GOT3 (cell line): ENCODE measurements at places on chromosomes 5 and 9.

DNA sequence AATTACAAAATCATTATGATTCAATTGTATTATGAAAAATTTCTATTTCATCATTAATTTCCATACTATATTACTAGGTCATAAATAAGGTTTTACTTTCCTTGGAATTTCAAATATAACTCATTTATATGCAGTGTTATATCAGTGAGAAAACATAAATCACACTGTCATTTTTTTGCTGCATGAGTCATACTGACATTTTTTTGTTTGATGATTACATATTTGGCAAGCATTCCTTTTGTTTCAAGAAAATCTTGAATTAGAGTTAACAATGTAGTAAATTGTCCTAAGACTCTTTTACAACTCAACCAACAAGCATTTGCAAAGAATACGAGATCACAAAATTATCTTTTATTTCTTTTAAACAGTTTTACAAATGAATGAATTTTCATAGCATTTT is 298.4 kb upstream of the SEMA6A start:
- no peak for DNase-seq

DNA sequence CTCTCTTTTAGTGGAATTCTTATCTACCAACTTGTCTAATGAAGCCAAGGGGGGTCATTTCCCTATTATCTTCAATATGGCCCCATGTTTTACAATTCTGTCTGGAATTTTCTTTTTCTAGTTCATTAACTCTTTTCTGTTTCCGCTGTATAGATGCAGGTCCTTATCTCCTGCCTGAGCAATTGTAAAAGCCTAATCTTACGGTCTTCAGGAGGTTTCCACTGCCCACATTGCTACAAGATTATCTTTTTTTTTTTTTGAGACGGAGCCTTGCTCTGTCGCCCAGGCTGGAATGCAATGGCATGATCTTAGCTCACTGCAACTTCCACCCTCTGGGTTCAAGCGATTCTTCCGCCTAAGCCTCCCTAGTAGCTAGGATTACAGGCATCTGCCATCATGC is 132.3 kb downstream of the UNC13B start:
- DNase-seq = no peak

DNA sequence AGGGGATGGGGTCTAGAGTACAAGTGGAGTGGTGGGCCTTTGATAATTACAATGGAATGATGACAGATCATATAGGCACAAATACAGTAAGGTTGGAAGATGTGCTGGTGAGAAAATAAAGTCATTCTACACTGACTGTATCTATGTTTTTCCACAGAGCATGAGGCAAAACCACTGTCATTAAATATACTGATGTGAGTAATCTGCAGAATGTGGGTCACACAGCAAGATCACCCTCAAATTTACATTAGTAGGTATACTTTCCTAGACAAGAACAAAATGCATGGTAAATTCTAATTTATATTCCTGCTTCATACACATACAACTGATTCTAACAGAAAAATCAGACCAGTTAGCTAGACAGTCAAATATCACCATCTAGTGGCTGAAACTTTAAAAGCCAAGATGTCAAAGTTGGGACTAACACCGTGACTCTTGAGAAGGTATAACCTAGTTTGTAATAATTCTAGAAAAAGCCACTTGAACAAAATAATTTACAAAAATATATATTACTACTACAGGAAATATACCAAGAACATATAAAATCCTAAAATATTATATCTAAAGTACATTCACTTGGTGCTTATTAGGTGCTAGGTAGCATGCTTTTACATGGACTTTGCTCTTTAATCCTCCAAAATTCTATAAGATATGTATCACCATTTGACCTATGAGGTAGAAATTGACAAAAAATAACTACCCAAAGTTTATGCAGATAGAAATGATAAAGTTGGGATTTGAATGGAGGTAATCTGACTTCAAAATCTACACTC is 19.5 kb downstream of the TTC33 start:
- DNase-seq = no peak

- DNase-seq = no peak
Observed at GRCh38 chr5:11222169-11222568, 461.1 kb upstream of the DAP start.

DNA sequence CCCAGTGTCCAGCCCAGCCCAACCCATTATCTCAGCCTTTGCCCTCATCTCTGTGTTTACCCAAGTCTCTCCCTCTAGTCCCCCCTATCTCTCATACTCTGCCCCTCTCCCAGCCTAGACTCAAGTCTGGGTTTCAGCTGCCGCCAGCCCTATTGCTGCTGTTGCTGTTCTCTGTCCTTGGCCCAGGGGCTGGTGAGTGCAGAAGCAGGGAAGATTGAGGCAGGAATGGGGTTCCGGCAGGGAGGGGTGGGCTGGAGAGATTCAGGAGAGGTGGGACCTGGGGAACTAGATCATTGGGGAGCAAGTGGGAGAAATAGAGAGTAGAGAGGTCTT is 702 bp downstream of the TMEM8B start:
- no peak for DNase-seq

DNA sequence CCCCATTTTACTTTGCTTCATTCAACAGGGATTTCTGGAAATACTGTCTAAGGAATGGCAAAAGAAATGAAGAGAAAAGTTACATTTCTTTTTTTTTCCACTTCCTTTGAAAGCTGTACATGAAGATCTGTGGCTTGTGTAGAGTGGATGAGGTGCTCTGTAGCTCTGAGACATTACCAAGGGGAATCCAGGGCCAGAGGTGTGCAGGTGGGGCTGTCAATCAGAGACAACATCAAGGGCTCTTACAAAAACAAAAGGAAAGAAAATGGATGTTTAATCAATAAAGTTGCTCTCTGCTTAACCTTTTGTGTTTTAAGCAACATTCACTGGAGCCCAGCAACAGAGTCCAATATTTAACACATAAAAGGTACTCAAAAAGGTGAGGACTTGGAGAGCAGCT is 391.1 kb downstream of the TMEM38B start:
- no peak for DNase-seq

GRCh38 chr5:93653716-93654115 is 70.7 kb downstream of the NR2F1 start:
- DNase-seq = no peak

DNA sequence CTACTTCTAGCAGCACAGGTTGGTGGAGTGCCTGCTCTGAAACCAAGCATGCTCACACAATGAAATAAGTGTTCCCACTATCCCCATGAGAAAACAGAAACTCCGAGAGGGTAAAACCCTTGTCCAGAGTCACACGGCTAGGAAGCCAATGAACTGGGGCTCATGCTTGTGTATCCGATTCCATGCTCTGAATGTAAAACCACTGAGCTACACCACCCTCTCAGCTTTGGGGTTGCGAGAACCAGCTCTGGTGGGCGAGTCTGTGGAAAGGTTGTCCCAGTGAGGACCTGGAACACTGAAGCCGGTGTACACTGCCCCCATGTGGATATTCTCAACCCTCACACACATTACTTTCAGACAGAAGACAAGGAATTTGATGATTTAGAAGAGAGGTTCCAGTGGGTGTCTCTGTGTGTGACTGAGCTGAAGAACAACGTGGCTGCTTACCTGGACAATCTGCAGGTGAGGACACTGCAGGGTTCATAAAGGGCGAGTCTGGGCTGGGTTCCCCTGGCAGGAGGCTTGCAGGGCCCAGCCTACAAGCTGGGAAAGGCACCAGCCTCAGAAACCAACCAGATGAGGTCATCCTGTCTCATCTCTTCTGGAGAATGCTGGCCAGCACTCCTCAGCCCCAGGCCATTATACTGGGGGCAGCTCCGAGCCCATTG is 37.4 kb downstream of the ARHGEF37 start:
- DNase-seq = no peak

DNA sequence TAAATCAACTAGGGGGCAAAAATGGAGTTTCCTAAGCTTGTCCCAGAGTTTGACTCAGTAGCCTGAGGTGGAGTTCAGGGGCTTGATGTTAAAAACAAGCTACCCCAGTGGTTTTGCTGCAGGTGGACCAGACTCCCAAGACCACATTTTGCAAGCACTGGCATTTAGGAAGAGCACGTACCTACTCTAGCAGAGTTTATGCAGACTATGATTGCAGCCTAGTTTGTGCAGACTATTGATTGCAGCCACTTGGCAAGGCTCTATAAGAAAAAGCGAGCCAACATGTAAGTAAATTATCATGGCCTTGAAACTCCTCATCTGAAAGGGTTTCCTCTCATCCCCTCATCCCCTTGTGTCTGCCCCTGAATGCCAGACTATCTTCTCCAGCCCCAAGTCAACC is 102.0 kb upstream of the CCDC152 start:
- DNase-seq = no peak

- DNase-seq = no peak
Observed at GRCh38 chr5:135353952-135354721, 44.9 kb downstream of the MACROH2A1 start.

GRCh38 chr5:78974011-78974410 is 11.1 kb downstream of the ARSB start:
- DNase-seq = no peak

DNA sequence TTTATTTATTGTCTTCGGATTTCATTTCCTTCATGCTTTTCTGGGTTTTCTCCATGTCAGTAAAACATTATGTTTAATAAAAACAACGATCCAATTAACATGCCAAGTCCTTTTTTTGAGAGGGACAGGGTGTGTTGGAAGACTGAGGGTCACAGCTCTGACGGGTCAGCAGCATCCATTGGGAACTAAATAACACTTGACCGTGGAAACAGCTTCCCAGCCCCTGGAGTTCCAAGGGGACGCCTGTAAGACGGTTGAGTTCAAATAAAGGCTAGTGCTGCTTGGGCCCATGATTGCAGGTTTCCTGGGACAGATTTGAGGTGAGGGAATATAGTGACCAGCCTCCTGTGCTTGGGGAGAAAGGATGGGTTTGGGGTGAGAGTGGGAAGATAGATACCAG is 30.4 kb upstream of the NEURL1B start:
- DNase-seq = no peak

DNA sequence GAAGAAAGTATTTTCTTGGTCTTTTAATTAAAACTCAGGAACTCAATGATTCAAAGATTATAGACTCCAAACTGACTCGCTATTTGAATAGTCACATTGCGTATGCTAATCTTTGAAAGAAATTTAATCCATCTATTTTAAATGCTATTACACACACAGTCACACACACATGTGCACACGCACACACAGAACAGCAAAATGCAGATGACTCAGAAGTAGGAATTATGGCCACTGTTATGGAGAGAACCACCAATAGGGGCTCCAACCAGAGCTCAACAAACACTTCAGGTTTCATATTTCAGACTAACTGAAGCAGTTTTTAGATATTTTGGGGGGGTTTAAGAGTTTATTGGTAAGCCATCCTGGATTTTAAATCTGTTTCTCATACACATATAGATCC is 1917.9 kb downstream of the EFNA5 start:
- no peak for DNase-seq

DNA sequence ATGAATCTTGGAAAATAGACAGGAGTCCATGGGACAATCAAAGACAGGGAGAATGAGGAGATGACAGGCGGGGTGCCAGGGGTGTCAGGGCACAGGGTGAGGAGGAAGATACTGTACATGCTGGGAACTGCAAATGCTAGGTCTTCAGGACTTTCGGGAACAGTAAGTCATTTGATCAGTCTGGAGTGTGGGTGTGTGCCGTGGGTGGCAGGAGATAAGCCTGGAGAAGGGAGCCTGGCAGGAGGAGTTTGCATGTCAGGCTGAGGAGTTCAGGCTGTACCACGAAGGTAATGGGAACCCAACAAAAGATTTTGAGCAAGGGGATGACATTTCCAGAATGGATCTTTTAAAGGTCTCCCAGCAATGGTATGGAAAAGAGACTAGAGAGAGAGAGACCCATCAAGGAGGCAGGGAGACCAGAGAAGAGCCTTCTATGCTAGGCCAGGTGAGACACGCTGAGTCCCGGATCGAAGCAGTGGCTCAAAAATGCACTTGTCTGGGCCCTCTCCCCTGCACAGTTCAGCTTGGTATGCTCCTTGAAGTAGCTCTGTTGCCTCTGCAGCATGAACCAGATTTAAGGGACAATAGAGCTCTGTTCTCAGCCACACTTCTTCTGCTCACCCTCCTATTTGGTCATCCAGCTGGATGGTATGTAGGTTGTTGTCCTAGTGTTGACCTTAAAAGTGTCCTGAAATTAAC is 77.0 kb upstream of the FER start:
- no peak for DNase-seq

DNA sequence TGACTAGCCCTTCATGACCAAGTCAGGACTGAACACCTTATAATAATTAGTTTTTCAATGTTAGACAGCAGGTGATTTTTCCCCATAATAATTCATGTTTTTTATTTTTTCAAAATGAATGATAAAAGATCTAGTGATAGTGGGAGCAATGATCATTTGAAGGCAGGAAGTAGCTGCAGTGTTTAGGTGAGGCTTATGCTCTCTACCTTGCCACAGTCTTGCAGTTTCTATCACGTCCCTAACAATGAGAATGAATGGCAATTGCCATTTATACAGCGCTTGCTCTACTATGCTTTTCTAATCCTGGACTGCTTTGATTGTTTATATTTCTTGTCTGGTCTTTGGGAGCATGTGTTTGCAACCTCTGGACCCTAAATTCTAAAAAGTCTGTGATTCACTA is 367.8 kb upstream of the RIOK2 start:
- DNase-seq = no peak

GRCh38 chr9:87512311-87512710 is 14.6 kb downstream of the DAPK1 start:
- DNase-seq = no peak

DNA sequence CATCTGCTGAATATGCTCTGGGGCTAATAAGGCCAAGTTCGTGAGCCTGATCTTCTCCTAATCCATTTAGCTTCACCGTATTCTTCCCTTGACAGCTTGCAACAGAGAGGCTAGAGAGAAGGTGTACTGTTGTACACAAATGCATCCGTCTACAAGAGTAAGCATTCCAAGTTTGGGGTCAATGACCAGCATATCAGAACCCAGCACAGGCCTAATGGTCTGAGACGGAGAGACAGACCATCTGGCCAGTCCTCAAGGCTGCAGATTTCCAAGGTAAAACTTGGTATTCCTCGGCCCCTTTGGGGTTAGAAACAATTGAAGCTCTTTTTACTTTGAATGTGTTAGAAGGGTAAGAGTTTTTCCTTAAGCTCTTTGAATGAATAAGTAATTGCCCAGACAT is 481.2 kb upstream of the KLF4 start:
- no peak for DNase-seq

- no peak for DNase-seq
Observed at GRCh38 chr5:113102121-113102531, 125.5 kb downstream of the DCP2 start.

GRCh38 chr5:55451976-55452375 is 82.8 kb downstream of the PLPP1 start:
- no peak for DNase-seq
